ENCODE measurements at places on chromosomes 4 and X.

DNA sequence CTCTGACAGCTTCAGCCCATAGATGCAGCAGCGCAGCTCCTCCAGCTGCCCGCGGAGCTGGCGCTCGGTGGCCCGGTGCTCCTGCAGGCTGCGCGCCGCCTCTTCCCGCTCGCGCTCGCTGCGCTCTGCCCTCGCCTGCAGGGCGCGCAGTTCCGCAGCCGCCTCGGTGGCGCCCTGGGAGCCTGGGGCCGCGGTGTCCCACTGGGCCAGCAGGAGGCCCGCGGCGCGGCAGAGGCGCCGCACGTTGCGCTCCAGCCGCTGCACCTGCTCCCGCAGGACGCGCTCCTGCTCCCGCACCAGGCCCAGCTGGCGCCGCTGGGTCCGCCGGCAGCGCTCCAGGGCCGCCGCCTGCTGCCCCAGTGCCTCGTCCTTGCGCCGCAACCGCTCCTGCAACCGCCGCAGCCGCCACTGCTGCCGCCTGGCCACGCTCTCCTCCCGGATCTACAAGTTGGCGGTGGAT is 10.1 kb downstream of the C4orf50 start:
- DNase-seq, result no peak

DNA sequence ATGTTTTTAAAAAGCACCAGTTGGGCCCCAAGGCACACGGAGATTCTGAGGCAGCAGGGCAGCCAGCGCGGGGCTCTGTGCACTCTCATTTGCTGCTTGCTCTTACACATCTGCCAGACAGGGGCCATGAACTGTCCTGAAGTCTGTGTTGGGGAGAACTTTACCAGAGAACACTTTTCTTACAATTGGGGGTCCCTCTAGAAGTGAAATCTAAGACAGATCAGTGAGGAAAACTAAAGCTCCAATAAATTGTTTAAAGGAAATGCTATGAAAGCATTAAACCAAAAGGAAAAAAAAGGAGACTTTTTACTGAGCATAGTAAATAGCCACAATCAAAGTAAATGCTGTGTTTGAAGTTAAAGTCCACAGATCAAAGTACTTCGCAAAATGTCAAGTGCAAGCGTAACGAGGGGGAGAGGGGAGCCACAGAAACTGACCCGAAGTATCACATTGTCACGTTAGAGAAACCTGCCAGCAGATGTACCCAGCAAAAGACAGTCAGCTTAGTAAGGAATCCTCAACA is 37.8 kb downstream of the SORBS2 start:
- no peak for DNase-seq

GRCh38 chr4:106618956-106619355 is 250.4 kb upstream of the GIMD1 start:
- no peak for DNase-seq

- DNase-seq, result no peak
Measured at GRCh38 chrX:119990556-119991004, 47.0 kb upstream of the NKAP start.

GRCh38 chr4:83589279-83589678 is 53.4 kb downstream of the GPAT3 start:
- DNase-seq, result no peak

DNA sequence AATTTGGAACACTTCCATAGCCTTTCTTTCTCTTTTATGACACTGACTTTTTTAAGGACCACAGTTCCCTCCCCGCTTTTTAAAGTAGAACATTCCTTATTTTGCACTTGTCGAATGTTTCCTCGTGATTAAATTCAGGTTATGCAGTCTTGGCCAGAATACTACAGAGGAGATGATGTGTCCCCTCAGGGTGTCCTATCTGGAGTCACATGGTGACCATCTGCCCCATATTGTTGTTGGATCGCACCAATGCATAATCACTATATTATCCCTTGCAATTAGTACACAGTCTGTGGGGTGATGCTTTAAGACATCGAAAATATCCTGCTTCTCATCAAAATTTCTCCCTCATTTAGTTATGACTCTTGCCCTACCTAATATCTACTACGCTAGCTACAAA is 27.4 kb downstream of the WDFY3 start:
- no peak for DNase-seq

DNA sequence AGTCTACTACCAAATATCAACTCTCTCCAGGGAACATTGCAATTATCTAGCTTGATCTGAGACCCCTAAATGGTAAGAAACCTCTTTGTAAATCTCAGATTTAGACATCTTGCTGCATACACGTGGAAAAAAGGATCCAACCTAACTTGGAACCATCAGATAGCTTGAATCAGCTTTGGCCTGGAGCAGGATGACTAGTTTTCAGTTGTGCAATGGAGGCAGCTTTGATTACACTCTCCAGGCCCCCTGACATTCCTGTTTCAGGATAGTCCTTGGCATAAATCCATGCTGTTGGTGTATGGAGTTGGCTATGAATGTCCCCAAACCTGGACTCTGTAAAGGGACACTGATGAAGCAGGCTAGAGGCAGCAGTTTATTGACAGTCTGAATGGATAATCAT is 1061.9 kb upstream of the TENM3 start:
- DNase-seq, result no peak

DNA sequence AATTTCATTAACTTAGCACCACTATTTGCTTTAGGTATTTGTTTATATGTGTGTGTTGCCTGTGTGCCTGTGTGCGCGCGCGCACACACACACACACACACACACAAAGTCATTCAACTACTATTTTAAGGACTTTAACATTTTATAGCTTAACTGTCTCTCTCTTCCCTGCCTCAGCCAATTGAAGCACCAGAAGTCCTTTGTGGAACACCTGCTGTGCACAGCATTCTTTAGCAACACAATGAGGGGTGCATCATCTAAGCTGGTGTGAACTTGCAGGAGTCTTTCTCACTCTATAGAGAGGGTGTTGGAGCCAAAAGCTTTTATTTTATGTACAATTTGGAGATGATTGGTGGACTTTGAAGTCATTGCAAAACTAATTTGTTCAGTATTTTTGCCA is 31.3 kb downstream of the SLIT2 start:
- no peak for DNase-seq

DNA sequence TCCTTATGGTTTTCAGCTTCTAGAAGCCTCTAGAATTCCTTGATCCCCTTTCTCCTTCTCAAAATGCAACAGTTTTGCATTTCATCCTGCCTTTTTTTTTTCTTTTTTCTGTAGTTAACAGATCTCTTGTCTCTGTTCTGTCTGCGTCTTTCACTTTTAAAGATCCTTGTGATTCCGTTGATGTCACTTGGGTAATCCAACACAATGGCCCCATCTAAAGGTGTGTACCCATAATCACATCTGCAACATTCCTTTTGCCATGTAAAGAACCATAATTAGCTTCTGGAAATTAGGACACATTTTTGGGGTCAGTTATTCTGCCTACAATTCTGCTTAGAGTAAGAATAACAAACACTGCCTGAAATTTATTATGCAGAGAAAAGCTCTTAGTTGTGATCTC is 1180.9 kb upstream of the ADGRL3 start:
- no peak for DNase-seq

DNA sequence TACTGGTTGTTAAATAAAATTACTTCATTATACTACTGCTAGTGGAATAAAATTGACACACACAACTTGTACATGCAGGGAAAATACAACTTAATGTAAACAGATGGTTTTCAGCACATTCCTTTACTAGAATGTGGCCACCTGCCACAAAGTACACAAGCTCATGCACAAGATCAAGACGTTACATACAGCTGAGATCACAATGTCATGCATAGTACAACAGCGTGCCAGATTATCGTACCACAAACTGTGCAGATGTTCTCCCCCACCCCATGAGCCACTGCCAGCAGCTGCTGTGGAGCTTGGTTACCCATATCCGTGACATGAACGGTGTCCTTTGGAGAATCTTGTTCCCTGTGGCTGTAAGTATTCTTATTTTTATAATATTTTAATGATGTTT is 27.7 kb downstream of the FBXO8 start:
- DNase-seq, result no peak

- no peak for DNase-seq
Measured at GRCh38 chr4:112747036-112747435, 110.1 kb downstream of the LARP7 start.

- no peak for DNase-seq
Measured at GRCh38 chr4:26647523-26648224, 63.8 kb downstream of the TBC1D19 start.

DNA sequence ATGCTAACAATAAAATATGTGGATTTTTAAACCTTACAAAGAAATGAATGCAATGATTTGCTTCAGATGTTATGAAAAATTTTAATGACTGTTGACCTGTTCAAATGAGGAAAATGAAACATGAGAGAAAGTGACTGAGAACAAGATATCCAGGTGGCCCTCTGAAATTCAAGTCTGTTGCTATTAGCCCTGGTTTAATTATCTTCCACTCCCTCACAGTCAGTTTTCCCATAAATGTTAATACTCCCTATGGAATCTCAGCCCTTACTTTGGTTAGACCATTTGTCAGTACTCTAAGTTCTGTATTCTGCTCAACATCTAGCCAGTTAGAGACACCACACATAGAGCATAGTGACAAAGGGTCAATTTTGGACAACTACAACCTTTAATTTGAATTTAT is 327.8 kb downstream of the PDGFC start:
- no peak for DNase-seq

- DNase-seq, result no peak
Measured at GRCh38 chr4:68433582-68433981, 13.7 kb upstream of the TMPRSS11E start.

DNA sequence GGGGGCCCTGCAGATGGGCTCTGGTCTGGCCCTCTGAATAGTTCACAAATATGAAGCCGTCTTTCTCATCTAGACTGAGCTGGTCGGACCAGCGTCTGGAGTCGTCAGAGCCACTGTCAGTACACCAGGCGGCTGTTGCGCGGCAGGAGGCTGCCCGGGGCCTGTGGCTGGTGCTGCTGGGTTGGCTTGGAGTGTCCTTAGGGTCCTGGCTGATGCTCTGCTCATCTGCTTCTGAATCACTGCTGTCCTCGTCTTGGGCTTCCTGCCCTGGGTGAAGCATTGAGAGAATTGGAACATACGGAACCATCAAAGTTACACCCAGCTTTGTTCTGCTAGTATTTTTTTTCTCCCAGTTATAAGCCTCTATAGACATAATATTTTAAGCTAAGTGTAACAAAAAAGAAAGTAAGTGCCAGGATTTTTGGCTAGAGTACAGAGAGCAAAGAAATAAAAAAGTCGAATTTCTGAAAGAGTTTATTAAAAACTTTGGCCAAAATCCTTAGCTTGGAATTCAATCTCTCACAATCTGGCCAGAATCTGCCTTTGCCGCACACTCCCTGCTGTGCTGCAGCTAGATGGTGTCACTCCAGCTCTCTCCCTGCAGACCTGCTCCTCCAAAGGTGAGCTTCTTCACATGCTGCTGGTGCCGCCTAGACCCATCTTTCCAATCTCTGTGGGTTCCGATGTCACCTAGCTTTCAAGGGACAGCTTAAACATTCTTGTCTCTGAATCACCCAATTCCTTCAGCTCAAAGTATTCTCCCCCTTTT is 96.2 kb downstream of the CDS1 start:
- no peak for DNase-seq

GRCh38 chr4:173170182-173170778 is 1.7 kb downstream of the GALNT7 start:
- DNase-seq, result no peak

DNA sequence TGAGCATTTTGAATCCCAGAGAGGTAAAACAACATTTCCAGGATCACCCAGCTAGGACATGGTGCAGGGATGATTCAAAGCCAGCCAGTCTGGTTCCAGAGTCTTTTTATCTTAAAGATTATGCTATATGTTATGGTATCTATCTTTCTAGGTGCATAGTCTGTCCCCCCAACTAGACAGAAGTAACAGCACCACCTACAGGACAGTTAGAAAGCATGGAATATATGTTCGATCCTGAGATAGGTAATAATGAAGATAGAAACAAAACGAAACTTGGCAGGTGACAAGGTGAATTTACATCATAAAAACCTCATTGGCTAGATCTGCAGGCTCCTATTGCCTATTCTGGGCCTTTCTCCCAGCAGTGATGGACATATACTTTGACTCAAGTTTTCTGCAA is 723.2 kb downstream of the SMARCA1 start:
- DNase-seq, result no peak

- DNase-seq, result no peak
Measured at GRCh38 chrX:110070970-110071369, 68.1 kb downstream of the TMEM164 start.

- DNase-seq, result no peak
Measured at GRCh38 chr4:41360921-41361793, 104.4 kb downstream of the UCHL1 start.

DNA sequence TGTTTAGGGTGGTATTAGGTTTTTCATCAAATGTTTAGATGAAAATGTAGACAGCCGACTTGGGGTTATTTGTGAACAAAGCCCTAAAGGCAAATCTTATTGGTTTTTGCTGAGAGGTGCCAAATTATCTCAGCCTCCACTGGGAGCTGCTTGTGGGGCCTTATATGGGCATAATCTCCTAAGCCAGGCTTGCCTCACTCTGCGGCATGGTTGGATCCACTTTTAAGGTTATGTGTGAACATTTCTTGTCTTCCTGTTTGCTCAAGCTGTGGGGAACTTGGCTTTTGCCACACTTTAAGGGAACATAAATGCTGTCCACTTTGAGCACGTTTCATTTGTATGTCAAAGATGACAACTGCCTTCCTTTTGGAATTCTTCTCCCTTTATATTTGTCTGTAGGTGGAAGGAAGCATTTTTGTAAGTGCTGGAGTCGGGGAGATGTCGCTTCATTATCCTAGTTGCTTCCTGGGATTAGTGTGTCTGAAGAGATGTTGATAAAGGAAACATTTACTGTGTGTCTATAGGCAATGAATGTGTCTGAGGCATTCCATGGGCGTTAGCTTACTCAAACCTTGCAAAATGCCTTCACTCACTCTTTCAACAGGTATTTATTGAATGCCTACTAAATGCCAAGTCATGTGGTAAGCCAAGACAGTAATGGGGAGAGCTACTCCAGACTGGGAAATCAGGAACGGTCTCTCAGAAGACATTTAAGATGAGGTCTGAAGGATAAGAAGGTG is 78.3 kb downstream of the SLC9A6 start:
- DNase-seq, result no peak

DNA sequence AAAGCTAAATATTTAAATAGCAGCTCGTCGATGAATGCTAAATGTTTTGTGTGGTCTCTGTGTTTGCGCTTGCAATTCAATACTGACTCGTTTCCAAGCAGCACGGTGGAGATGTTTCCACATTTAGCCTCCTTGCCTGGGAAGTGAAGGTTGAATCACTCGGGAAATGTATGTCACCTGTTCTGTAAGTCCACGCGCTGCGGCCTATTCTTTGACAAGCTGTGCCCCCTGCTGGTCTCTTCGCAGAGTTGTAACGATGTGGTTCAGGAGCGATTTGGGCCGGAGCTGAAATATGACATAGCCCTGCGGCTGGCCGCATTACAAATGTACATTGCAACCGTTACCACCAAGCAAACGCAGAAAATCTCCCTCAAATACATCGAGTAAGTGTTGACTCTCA is 89.6 kb upstream of the PRPS2 start:
- no peak for DNase-seq

GRCh38 chr4:1172971-1173757 is 781 bp upstream of the SPON2 start:
- no peak for DNase-seq

DNA sequence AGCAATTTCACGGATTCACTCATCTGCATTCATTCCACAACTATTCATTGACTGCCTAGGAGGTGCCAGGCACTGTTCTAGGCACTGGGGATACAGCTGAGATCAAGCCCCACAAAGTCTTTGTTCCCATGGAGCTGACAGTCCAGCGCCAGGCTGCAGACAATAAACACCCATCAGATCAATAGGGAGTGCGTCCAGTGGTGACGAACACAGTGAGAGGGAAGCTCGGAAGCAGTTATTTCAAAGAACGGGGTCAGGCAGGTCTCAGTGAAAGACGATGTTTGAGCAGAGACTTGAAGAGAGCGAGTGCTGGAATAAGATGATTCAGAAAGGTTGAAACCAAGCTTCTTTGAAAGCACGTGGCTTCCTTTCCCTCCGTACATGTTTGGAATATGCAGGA is 167.2 kb downstream of the EVC2 start:
- no peak for DNase-seq

All from stimulated activated CD4-positive, alpha-beta T cell treated with anti-CD3 and anti-CD28 coated beads, Interleukin-4, amount 100 ng/mL, for 48 hours (primary cell).